ENCODE measurements at places on chromosomes 7 and 10.

DNA sequence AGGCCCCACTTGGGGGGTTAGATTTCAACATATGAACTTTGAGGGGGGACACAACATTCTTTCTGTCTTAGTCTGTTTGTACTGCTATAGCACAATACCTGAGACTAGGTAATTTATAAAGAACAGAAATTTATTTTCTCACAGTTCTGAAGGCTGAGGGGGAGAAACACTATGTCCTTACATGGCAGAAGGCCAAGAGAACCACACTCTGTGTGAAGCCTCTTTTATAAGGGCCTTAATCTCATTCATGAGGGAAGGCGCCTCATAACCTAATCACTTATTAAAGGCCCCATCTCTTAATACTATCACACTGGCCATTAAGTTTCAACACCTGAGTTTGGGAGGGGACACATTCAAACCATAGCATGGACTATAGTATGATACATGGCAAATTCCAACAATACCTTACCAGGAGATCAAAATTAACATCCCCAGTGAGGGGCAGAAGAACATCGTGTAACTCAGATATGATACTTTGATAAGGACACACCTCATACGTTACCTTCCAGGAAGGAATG is 9.3 kb upstream of the PDLIM1 start:
- DNase-seq: no peak

DNA sequence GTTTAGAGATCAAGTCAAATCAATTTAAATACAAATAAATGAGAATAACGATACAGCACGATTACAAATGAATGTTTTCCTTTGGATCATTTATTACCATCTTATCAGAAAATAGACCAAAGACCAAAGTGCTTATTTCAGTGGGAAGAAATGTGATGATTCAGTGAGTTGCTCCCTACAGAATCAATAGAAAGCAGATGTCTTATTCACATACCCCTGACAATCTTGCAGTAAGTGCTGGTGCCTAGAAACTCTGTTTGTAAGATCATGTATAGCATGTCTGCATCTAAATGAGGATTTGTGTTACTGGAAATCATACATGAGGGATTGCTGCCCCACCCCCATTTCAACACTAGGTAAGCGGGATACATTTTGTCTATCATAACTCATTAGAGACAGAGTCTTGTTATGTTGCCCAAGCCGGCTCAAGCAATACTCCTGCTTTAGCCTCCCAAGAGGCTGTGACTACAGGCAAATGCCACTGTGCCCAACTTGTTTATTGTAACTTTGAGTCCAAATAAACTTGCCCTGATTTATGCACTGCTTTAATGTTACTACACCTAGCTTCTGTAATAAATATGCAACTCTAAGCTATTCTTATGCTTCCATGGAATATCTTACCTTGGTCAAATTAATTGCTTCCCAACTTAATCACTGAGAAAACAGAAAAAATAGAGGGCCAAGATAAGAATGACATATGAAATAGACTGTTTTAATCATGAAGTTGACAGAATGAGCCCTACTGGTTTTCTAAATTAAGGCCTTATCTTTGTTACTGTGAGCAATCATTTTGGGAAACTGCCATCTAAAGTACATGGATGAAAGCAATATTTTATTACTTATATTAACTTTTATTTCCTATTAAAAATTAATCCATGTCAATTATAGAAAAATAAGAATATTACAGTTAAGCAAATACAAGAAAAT is 82.5 kb downstream of the AHR start:
- no peak for DNase-seq

GRCh38 chr7:40213856-40214255 is 79.1 kb downstream of the SUGCT start:
- no peak for DNase-seq

GRCh38 chr10:11679946-11680345 is 62.2 kb upstream of the ECHDC3 start:
- no peak for DNase-seq

DNA sequence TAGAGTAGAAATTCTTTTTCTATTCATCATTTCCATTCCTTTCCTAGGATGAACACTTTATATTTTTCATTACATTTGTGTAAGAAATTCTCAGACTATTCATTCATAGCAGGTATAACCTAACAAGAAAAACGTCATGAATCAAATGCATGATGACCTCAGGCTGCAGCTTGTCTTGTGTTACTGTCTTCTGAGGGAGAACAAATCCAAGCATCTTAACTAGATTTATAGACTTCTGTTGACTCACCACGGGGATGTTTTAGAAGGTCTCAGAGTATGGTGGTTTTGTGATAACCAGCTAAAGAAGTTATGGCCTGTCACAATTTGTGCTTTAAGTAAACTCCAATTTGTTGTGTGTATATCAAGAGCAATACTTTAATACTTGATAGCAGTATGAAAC is 102.7 kb downstream of the ANKRD7 start:
- DNase-seq: no peak

Measured in ureter (tissue), 1 donor.